Left ventricle myocardium inferior (tissue), 1 donor: ENCODE measurements at places on chromosomes 2 and 18.

DNA sequence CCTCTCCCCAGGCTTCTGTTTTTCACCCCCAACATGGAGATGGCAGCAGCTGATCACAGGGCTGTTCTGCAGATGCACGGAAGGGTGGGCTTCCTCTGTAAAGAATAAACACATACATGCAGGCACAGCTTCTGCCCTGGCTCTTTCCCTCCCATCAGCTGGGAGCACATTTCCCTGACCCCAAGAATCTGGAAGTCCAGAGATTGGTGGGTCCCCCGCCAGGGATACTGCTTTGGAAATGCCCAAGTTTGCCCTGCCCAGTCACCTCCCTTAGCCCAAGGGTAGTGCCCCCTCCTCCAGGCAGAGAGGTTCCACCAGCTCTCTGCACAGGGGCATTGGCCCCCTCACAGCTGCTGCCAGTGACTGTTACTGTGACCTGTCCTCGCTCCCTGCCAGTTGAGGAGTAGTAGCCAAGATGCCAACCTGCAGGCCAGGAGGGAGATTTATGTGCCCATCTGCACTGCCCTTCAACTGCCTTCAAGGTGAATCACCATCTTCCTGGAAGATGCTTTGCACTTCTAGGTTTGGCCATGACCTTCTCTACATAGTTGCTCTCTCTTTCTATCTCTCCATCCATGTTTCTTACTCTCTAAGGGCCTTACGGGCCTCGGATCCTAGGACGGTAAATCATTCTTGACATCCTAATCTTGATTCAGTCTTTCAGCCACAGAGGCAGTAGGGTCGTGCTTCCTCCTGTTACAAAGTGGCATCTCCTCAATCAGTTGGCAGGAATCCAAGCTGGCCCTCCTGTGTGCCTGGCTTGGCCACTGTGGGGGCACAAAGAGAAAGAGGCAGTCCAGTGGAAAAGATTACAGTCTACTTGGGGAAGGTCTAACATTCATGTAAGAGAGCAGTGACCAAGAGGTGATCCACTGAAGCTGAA is 121.8 kb downstream of the CTIF start:
- no peak for DNase-seq

- DNase-seq, result no peak
These were observed 160.2 kb upstream of the CCDC68 start for GRCh38 chr18:55119434-55119833.

DNA sequence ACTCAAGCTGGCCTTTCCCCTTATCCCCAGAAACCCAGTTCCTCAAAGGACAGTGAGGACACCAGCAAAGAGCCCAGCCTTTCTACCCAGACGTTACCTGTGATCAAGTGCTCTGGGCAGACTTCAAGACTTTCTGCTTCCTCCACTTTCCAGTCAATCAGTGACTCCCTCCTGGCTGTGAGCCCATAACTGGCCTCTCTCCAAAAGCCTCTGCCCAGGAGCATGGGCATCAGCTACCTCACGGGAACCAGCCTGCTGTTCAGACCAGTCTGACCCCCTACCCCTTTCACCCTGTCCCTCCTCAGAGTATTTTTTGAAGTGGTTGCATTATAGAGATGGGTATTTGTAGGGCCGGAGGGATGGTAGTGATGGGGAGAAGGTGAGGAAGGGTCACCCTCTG is 27.7 kb upstream of the CYP27A1 start:
- DNase-seq, result no peak

GRCh38 chr18:23585897-23586248 is 433 bp downstream of the NPC1 start:
- DNase-seq, result no peak

- DNase-seq, result no peak
These were observed 2.5 kb upstream of the RAB27B start for GRCh38 chr18:54825601-54826344.
